ENCODE measurements at places on chromosomes 1 and 21. TPM values are rescaled to one million over a fixed set of nuclear protein-coding genes. Genes with fewer than 3 reads are reported as not detected.

The GPR52 gene
- total RNA-seq: 0.19 TPM

The FNBP1L gene
- total RNA-seq: 59.0 TPM

The PADI2 gene
- 2.4 TPM for total RNA-seq

The ELAVL4 gene
- total RNA-seq: 0.05 TPM

The AMY2A gene
- not detected for total RNA-seq

The CACNA1S gene
- 0.05 TPM for total RNA-seq

The ATP1A4 gene
- not detected for total RNA-seq

The ETV3L gene
- total RNA-seq: not detected

The RGS8 gene
- total RNA-seq: not detected

Measured in SK-MEL-5 (cell line).